ENCODE measurements at places on chromosomes 1 and 21. TPM values are rescaled to one million over a fixed set of nuclear protein-coding genes. Genes with fewer than 3 reads are reported as not detected.
A peak's percentile ranks its signal among the peaks of the same experiment; 100 is the strongest.

DNA sequence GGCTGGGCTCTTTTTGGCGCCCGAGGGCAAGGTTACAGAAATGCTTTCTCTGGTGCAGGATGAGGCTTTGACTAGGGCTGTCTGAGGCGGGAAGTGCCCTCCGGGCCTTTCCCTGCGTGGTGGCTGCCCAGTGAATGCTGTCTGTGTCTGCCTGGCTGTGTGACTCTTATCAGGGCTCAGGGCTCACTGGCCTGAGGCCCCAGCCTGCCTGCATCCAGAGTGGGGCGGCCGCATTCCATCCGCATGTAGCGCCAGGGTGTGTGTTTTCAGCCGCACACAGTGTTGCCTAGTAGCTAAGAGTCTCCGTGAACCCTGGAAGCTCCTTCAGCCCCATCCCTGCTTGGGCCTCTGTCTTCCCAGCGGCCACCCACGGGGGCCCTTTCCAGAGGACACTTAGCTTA lies 59.1 kb downstream of the FAAP20 start:
- DNase-seq = peak; percentile 91

Gene RWDD3
- 11.1 TPM for total RNA-seq

DNA sequence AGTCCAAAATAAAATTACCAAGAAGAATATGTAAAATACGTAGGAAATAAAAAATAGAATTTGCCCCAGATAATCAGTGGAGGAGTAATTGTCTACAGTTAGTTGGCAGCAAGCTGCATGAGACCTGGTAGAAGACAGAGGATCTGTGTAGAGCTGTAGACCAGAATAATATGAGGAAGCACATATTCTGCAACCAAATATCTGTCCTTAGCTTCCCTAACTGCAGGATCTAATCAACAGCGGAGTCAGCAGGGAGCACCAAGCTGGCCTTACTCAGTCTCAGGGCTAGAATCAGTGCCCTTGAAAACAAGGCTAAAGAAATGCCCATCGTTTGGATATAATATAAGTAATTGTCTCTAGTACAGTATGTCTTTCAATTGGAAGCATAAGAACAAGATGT lies 6.1 kb upstream of the GCSAML start:
- no peak for DNase-seq

GRCh38 chr1:60427194-60427593 lies 353.6 kb upstream of the C1orf87 start:
- DNase-seq = no peak

- DNase-seq = no peak
Measured at GRCh38 chr21:41877901-41878830, 978 bp downstream of the PRDM15 start.

Gene ZNF678
- 5.3 TPM for total RNA-seq

- no peak for DNase-seq
Measured at GRCh38 chr1:239058190-239058589, 328.2 kb upstream of the CHRM3 start.

DNA sequence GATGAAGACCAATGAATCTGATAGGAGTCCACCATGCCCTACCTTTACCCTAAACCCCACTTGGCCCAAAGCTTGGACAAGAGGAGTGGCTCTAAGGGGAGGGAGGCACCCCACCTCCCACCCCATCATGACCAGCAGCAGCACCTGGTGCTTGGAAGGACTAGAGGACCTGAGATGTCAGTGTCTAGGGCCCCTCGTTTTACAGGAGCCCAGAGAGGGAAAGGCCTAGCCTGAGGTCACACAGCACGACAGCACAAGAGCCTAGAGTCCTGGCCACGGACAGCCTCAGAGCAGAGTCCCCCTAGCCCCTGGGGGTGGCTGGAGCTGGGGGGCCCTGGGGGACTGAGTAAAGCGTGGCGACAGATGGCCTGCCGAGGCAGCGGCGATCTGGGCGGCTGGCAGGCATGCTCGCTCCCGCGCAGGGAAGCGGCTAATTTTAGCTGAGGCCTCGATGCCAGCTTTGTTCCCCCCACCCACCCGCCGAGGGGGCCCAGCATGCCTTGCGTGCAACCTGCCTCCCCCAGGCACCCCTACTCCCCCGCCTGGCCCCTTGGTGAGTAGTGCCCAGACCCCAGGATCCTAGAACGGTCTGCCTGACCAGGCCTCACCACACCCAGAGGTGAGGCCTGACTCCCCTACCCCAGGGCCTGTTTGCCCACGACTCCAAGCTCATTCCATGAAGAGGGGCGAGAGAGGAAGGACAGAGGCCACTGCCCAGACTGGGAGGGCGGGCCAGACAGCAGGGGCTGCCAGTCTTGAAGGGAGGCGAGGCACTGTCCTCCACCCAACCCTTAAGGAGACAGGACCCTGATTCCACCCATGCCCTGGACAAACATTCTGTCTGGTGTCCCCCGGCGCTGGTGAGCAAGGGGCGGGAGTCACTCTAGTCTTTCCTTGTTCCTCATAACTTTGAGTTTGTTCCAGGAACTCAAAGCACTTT lies 39.0 kb downstream of the AHDC1 start:
- DNase-seq = peak; percentile 83

Gene SPATA1
- total RNA-seq = 0.82 TPM

Gene ADGRB2
- 1.4 TPM for total RNA-seq

DNA sequence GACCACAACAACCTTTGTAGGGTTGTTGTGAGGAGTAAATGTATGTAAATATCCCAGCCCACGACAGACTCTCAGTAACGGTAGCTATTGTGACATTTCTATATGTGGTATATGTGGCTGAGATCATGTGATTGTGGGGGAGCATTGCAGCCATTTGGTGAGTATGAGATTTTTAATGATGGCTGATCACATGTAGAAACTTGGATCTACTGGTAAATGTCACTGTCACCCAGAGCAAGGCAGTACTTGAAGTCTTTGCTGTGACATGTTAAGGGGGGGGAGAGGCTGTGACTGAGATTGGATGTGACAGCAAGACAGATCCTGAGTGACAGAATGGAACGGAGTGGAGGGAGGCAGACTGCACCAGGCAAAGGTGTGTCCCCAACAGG lies 23.9 kb upstream of the MEF2D start:
- no peak for DNase-seq
